ENCODE measurements at places on chromosomes 7 and 10.

DNA sequence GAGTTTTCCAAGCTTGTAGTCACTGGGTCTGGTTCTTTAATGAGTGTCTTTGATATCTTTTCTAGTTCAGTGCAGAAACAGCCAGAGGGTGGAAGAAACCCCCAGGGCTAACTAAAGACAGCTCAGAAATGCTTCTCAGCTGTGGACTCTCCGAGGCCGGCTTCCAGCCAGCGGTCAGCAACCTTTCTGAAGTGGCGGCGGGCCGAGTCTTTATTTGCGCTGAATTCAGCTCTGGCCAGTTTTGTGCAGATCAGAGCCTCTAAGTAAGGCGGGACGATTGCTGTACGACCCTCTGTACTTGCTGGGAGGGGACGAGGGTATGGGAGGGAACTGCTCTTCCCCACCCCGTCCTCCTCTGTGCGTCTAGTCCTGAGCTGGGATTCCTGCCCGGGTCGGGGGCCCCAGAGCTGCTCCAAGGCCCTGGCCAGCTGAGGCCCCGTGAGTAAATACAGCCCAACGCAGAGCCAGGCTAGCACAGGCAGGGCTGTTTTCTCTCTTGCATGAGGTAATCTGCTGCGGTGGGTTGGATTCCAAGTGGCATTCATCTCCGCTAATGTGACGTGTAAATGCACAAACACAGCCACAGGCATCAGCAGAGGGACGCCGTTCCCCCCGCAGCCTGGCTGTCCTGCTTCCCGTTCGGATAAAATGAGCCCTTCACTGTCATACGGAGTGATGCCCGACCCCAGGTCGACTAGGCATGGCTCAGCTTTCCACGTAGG, 159.8 kb downstream of the PIP4K2A start:
- DNase-seq: peak; percentile 32

DNA sequence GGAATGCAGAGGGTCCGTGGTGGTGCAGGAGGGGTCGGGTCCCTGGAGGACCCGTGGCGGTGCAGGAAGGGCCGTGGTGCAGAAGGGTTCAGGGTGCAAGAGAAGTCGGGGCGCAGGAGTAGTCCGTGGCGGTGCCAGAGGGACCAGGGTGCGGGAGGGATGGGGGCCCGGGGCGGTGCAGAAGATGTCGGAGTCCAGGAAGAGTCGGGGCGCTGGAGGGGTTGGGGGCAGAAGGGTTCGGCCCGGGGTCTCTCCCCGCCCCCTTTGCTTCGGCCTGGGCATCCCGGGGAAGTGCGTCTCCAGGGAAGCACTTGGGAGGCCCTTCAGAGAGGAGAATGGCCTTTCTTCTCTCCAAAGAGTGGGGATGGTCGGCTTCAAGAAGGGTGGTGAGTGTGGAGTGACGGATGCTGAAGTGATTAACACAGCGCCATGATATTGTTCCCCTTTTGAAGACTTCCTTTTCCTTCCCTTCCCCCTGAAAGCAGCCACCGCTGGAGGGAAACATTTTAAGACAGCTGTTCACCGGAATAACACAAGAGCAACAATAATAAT, 997 bp downstream of the WDR37 start:
- DNase-seq: peak; percentile 15

DNA sequence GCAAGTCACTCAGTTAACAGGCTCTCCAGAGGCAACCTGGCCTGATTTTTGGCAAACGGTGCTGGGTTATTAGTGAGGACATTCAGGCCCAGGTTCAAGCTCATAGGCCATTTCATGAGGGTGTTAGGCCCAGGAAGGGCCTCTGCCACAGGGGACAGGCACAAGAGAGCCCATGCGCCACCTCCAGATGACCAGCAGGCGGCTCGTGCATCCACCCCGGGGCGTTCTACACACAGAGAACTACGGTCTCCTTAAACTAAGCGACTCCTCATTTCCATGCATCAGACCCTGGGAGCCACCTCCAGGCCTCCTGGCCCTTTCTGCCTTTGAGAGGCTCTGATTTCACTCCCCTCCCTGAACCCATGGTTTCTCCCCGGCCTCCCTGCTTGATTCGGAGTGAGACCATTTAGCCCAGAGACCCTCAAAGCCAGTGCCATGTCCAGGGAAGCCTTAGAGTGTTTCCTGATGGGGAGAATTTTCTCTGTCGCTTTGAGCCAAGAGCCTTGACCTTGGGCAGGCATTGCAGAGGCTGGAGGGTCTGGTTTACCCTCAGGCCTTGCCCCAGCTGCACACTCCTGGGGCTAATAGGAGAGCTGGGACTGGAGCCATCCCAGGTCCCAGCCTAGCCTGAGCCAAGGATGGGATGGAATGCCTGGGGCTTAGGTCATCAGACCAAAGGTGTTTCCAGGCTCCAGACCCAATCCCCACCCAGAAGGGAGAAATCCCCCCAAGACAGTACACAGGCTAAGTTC, 188.0 kb downstream of the GRID1 start:
- DNase-seq: peak; percentile 65

GRCh38 chr7:88772776-88773175, 13.3 kb downstream of the ZNF804B start:
- no peak for DNase-seq

GRCh38 chr10:49761789-49762565, at the start of gene OGDHL:
Gene OGDHL, minus strand, starts transcription at chr10:49762323. Its CDS starts 3,731 bp downstream, at chr10:49758592.
- DNase-seq: peak; percentile 81

All from NCI-H82 (cell line).